Hematopoietic multipotent progenitor cell (in vitro differentiated cells): ENCODE measurements at places on chromosomes 1 and 21. TPM values are rescaled to one million over a fixed set of nuclear protein-coding genes. Genes with fewer than 3 reads are reported as not detected.

GRCh38 chr1:15684042-15684461 lies at the start of gene PLEKHM2:
TSS of gene PLEKHM2 (plus strand) at chr1:15684320. CDS start at chr1:15684559, 239 bp downstream.
- DNase-seq = peak; percentile 53

DNA sequence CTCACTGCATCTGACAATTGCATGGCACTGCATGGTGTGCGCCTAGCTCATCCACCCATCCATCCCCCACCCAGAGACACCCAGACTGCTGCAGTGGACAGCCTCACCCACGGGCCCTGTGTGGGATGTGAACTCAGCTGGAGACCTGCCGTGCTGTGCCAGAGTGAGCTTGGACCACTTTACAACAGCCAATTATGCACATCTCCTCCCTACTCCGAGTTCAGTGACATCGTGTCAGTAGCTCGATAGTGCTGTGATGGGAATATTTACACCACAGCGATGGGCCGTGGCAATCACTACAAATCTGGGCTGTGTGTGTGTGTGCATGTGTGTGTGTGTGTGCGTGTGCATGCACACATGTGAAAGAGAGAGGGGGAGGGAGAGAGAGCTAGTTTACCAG lies 42.5 kb downstream of the TMEM51 start:
- no peak for DNase-seq

- DNase-seq = no peak
Observed at GRCh38 chr1:117826540-117827078, 102.8 kb downstream of the GDAP2 start.

TMED5 gene
- 30.4 TPM for total RNA-seq

CELA2A gene
- not detected for total RNA-seq

- DNase-seq = no peak
Observed at GRCh38 chr21:45959779-45960390, 21.7 kb upstream of the COL6A1 start.

GRCh38 chr1:16372535-16373285 lies 5.7 kb downstream of the SZRD1 start:
- no peak for DNase-seq

- peak; percentile 36 for DNase-seq
Observed at GRCh38 chr1:199182186-199182843, 543.5 kb downstream of the PTPRC start.

GRCh38 chr1:19811206-19811851 lies 3.8 kb downstream of the RNF186 start:
- DNase-seq = peak; percentile 17

DNA sequence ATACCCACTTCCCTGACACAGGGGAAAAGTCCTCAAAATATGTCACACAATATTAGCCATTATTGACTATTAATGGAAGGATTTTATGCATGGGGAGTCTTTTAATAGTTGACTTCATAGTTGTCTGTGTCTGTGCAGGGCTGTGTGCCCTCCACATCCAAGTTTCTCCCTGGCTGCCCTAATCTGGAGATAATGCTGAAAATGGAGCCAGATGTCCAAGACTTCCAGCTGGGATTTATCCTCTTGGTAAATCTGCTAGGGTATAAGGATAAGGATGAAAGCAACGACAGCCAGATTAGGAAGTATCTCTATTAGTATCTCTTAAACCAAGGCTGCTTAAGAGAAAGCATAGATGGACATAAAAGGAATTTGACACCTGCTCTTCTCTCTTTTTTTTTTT lies 42.1 kb downstream of the CDK18 start:
- no peak for DNase-seq

GRCh38 chr1:151312411-151312810 lies 14.8 kb downstream of the PI4KB start:
- no peak for DNase-seq

- no peak for DNase-seq
Observed at GRCh38 chr1:109539676-109540075, at the start of gene GPR61. TSS of gene GPR61 (plus strand) at chr1:109539872. CDS start at chr1:109543023, 3,151 bp downstream.

RXFP4 gene
- total RNA-seq = not detected

DSCAM gene
- not detected for total RNA-seq

DNA sequence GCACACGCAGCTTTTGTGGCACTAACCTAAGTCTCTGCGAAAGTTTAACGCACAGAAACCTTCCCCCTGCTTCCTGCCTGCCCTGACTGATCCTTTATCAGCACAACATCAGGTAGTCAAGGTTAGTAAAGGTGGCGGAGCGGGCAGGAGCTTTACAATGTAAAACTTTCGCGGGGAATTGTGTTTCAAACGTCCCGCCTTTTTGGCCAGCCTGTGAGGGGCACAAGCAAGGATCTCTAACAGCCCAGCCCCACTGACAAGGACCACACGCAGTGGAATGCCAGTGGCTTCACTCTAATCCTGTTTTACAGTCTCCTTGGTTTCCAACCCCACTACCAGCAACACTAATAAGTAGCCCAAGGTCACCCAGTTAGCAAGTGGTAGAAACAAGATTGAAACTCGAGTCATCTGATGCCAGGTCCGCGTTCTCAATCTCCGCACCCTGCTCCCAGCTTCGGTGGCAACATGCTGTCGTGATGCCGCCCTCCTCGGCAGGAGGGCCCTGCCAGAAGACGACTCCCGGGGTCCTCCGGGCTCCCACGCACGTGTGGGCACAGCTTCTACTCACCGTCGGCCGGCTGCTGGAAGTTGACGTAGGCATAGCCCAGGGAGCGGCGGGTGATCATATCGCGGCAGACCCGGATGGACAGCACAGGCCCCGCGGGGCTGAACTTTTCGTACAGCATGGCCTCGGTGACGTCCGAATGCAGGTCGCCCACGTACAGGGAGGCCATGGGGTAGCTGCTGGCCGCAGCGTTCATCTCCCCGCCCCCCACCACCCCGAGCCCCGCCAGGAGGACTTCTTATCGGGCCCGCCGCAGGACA lies 1.2 kb downstream of the PABPC4 start:
- peak; percentile 23 for DNase-seq

SMYD2 gene
- total RNA-seq = 7.3 TPM

GRCh38 chr1:58528518-58528917 lies 18.0 kb downstream of the OMA1 start:
- no peak for DNase-seq

GRCh38 chr21:35770101-35770945 lies 290.0 kb downstream of the SETD4 start:
- DNase-seq = no peak

DNA sequence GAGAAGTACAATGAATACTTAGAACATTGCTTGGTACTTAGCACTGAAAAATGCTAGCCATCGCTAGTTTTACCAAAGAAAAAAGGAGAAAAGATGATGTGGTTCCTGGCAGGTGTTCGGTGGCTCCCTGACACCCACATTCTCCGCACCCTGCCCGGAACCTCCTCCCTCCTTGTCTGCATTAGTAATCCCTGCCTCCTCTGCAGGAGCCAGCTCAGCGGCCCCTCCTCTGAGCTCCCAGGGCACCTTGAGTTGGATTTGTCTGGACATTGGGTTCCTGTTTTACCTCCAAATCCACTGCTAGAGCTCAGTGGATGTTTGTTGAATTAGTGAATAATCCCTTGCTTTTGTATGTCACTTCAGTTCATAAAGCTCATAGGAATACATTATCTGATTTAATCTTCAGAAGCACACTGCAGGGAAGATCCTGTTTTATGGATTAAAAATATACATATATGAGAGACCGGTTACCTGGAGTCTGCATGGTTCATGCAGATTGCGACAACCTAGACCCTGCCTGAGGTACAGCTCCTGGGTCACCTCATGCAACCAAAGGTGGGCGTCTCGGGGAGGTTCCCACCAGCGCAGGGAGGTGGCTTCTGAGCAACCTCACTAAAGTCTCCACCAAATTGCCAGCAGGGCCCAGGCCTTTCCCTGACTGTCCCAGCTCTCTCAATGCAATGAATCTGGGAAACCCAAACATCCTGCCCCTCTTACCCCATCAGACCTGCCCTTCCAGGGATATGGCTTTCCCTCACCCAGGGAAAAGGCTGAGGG lies 24.2 kb downstream of the PCAT6 start:
- no peak for DNase-seq

GRCh38 chr1:59292562-59292961 lies 4.3 kb upstream of the FGGY start:
- DNase-seq = no peak

- DNase-seq = no peak
Observed at GRCh38 chr1:46687093-46687659, 15.5 kb downstream of the TEX38 start.

GRCh38 chr1:82048596-82048995 lies 247.9 kb downstream of the ADGRL2 start:
- no peak for DNase-seq

PCP4L1 gene
- total RNA-seq = 0.81 TPM

DNA sequence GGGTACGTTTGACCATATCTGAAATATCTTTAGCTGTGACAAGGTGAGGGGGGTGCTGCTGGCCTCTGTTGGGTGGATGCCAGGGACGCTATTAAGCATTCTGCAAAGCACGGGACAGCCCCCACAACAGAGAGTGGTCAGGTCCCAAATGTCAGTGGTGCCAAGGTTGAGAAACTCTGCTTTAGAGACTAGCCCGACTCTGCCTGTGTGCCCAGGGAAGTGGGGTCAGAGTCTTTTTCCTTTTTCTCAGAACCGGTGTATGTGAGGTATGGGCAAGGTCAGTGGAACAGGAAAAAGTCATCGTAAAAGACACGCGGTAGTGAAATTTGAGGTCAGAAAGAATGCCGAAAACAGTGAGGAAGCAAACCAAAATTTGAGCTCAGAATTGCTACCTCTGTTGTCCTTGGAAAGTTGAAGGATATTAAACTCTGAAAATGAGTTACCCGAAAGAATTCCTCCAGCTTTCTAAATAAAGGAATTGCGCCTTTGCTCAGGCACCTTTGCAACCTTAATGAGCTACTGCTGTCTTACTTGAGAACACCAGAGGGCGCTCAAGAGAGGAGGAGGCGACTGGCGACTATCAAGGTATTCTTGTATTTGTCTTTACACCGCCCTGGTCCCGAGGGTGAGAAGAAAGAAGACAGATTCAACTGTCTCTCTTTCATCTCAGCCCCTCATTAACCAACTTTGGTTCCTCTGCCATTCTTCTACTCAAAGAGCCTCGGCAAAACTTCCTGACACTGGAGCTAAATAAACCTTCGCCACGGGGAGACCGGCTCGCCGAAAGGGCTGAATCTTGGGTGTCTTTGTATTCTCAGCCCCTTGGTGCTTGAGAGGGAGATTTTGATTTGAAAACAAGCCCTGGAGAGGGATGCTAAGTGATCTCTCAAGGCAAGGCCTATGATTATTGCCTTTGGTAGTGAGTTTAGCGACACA lies 85.4 kb upstream of the OLIG2 start:
- DNase-seq = peak; percentile 68

OPRD1 gene
- total RNA-seq = not detected

S100A5 gene
- total RNA-seq = 0.27 TPM

GRCh38 chr1:90100566-90100965 lies 105.7 kb downstream of the ZNF326 start:
- no peak for DNase-seq

S100A1 gene
- 0.54 TPM for total RNA-seq

DNA sequence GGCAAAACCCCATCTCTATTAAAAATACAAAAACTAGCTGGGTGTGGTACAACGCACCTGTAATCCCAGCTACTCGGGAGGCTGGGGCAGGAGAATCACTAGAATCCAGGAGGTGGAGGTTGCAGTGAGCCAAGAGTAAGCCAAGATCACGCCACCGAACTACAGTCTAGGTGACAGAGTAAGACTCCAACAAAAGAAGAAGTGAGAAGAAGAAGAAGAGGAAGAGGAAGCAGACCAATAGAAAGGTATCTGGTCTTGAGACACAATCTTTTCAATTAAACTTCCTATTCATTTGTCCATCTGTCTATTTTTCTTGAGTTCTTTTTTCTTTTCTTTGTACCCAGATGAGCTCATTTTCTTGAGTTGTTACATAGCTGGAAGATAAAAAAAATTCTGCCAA lies 55.7 kb upstream of the ACADM start:
- no peak for DNase-seq

DNA sequence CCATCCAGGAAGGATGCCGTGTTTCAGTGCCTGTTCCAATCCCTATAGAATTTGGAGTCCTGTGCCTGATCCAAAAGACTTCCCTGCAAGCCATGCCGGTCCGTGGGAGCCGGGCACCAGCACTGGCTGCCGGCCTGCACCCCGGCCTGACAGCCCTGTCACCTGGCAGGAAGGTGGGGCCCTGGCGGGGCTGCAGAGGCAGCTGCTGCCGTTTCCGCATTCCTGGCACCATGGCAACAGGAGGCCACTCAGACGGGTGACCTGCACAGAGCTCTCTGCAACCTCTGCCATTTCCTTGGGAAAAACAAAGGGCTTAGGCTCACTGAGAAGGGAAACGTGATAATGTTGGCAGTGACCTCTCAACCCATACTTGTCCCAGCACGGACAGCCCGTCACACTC lies 63.2 kb upstream of the TMEM51 start:
- peak; percentile 66 for DNase-seq

DNA sequence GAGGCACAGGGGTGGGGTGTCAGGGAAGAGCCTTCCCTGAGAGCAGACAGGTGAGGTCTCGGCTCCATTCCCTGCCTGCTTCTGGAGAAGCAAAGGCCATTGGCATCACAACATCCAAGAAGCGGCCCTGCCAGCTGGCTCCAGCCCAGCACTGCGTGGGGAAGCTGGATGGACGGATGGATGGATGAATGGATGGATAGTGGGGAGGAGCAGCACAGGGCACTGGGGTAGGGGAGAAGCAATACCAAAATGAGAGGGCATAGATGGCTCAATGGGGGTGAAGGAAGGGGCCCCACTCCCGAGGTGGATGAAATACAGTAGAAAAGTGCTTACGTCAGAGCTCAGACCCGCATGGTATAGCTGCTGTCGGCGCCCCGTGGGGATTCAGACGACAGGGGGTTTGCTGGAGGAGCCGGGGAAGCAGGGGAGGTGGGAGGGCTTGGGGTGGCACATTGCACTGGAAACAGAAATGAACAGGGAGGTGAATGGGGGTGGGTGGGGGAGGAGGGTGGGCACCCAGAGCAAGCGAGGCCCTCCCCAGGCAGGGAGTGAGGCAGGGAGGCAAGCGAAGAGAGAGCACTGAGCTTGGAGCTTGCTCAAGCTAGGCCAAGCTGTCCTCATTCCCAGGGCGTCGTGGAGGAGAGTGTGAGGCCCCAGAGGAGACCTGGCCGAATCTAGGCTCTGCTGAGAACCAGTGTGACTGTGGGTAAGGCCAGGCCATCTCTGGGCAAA lies 9.5 kb upstream of the GOLT1A start:
- no peak for DNase-seq

OR2L5 gene
- 1.3 TPM for total RNA-seq

CNIH3 gene
- total RNA-seq = 1.9 TPM

GRCh38 chr21:45383615-45384201 lies 21.3 kb upstream of the COL18A1 start:
- DNase-seq = no peak

- no peak for DNase-seq
Observed at GRCh38 chr1:223337174-223337869, 26.7 kb downstream of the SUSD4 start.

AVPR1B gene
- 3.8 TPM for total RNA-seq

DNA sequence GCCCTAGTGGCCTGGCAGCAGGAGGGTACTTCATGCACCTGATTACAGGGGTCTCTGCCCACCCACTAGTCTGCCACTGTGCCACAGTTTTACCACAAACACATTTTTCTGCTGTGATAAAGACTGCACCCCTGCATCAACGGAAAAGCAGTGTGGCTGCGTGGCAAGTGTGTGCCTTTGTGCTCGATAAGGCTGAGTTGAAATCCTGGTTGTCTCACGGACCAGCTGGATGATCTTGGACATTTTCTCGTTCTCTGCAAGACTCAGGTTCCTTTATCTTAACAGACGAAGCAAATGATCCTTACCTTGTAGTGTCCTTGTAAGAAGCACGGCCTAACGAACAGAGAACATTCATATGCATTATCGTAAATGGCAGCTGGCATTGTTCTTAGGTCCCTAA lies 10.2 kb downstream of the GRHL3 start:
- DNase-seq = no peak

GRCh38 chr1:40783001-40783905 lies at the start of gene KCNQ4:
TSS of gene KCNQ4 (plus strand) at chr1:40783787. CDS start at chr1:40784094, 307 bp downstream.
- DNase-seq = no peak

- DNase-seq = no peak
Observed at GRCh38 chr1:193891788-193892187, 705.4 kb upstream of the B3GALT2 start.

XCL2 gene
- total RNA-seq = not detected
